ENCODE measurements at places on chromosomes 1 and 21.

- DNase-seq, result no peak
Observed at GRCh38 chr1:89516055-89516454, 8.6 kb upstream of the LRRC8B start.

DNA sequence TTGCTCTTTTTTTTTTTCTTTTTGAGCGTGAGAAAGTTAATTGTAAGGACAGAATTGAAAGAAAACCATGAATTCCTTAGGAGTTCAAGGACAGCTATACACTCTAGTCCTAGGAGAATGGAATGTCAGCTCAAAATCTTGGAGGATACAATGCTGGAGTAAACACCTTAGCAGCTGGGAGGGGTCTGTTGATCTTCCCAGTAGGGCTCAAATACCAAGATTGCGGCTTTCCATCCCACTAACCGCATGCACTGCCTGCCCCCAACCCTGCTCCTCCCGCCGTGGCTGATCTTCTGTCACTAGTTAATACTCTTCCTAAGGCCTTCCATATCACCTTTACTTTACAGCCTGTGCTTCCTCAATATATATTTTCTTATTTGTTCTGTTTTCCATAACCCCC lies 2.6 kb upstream of the PDC start:
- DNase-seq, result no peak

DNA sequence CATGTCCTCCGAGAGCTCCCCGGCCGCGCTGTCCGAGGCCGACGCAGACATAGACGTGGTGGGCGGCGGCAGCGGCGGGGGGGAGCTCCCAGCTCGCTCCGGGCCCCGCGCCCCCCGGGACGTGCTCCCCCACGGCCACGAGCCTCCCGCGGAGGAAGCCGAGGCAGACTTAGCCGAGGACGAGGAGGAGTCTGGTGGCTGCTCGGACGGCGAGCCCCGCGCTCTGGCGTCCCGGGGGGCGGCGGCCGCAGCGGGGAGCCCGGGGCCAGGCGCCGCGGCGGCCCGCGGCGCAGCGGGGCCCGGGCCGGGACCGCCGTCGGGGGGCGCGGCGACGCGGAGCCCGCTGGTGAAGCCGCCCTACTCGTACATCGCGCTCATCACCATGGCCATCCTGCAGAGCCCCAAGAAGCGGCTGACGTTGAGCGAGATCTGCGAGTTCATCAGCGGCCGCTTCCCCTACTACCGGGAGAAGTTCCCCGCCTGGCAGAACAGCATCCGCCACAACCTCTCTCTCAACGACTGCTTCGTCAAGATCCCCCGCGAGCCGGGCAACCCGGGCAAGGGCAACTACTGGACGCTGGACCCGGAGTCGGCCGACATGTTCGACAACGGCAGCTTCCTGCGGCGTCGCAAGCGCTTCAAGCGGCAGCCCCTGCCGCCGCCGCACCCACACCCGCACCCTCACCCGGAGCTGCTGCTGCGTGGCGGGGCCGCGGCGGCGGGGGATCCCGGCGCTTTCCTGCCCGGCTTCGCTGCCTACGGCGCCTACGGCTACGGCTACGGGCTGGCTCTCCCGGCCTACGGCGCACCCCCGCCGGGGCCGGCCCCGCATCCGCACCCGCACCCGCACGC lies 547 bp downstream of the FOXD2 start:
- no peak for DNase-seq

- DNase-seq, result no peak
Observed at GRCh38 chr1:204289280-204289679, 70.4 kb downstream of the PLEKHA6 start.

DNA sequence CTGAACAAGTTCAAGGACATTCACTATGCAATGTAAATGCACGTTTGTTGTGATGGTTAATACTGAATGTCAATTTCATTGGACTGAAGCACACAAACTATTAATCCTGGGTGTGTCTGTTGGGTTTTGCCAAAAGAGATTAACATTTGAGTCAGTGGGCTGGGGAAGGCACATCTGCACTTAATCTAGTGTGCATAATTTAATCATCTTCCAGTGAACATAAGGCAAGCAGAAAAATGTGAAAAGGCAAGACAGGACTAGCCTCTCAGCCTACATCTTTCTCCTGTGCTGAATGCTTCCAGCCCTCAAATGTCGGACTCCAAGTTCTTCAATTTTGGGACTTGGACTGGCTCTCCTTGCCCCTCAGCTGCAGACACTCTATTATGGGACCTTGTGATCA lies 40.1 kb downstream of the PRPF38A start:
- DNase-seq, result no peak

GRCh38 chr1:180424848-180425457 lies 77.4 kb downstream of the ACBD6 start:
- no peak for DNase-seq

DNA sequence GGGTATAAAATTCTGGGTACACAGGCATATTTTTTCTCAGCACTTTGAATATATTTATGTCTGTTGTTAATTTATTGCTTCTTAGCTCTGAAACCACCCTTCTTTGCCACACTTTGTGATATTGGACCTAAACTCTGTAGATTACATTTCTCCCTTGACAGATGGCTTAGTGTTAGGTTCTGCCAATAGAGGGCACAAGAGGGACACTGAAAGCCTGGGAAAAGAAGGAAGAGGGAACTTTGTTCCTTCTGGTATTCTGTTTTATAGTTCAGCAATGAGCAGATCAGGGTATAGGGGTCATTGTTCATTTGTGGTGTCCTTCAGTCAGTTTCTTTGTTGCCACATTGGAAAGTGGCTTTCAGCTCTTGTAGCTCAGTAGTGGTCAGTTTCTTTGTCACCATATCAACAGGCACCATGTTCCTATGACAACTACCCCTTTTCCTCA lies 423.5 kb upstream of the PROX1 start:
- no peak for DNase-seq

- DNase-seq, result no peak
Observed at GRCh38 chr1:109198043-109198695, 15.5 kb upstream of the SARS1 start.

DNA sequence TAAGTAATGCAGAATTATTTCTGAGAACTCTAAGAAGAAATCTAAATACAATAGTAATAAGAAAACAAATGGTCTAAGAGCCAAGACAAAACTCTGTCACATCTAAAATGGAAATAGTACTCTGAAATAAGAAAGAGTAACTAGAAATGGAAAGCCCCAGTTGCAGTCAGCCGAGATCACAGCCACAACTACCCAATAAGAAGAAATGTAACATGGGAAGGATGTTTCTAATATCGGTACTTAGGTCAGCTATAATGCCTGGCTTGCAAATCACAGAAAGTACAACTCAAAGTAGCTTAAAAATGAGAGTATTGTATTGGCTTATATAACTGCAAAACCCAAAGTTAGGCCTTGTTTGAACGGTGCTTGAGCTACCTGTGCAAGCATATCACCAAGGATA lies 58.6 kb upstream of the USP25 start:
- DNase-seq, result no peak

DNA sequence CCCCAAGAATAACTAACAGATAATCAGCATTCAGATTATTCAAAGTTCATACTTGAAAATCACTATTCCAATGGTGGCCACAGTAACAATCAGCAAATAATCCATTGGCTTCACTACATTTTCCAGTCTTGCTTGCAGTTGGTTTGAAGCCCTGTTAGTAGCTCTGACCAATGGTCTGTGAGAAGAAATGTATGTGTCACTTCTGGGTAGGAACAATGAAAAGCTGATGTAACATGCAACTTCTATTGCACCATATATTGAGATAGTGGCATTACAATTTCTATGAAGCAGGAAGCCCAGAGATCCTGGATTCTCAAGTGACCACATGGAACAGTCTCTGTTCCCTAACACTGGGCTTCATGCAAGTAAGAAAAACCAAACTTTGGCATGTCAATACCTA lies 250.9 kb upstream of the DAB1 start:
- DNase-seq, result no peak

- no peak for DNase-seq
Observed at GRCh38 chr1:113647164-113647563, 112.1 kb downstream of the PHTF1 start.

DNA sequence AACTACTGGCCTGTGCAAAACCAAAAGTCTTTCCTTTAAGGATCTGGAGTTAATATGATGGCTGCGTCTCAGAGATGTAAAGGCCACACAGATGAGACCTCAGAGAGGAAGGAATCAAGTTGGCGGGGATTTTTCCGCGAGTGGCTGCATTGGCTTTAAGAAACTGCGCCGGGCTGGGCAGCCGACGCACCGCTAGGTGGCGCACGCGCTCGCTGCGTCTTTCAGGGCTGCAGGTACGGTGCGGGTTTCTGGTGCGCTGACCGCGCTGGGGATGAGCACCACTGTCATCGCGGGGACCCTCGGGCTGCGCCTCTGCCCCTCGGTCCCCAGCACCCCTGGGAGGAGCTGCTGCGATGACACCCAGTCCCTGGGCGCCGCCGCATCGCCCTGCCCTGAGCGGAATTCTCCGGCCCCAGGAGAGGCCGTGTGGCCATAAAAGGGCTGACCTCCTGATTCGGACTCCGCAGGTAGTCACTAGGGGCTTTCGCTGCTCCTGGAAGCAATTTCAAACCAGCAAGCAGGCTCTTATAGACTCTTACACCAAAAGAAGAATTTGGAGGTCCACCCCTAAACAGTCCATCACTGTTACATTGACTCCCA lies 241.0 kb downstream of the KCNJ6 start:
- peak; percentile 8 for DNase-seq

GRCh38 chr1:210291081-210291764 lies 37.5 kb upstream of the HHAT start:
- DNase-seq, result no peak

GRCh38 chr1:2392686-2393085 lies 1.0 kb downstream of the RER1 start:
- DNase-seq, result no peak

DNA sequence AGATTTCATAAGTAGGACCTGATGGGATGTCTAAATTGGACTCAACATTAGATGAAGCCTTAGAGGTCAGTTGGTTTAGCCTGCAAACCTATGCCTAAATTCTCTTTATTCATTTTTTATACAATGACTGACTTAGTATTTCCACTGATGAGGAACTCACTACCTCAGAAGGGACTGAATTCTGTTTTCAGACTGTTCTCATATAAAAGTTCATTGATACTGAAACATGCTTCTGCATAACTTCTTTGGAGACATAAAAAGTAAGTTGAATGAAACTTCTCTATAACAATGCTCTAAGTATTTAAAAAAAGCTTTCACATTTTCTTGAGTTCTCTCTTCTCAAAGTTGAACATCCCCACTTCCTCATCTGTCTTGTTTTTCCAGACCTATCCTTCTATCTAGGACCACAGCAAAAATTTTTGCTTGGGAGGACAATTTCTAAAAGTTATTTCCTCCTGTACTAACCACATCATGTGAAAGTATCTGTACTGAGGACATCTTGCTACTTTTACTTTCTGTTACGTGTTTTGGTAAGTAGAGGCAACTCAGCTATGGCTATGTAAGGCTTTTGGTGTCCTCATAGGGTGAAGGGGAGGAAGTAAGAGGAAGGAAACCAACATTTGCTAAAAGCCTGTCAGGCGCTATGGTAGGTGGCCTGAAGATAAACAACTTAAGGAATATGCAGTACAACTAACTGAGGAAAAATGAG lies 64.1 kb downstream of the USP24 start:
- no peak for DNase-seq

- no peak for DNase-seq
Observed at GRCh38 chr1:157199421-157199755, 61.2 kb upstream of the ETV3 start.

DNA sequence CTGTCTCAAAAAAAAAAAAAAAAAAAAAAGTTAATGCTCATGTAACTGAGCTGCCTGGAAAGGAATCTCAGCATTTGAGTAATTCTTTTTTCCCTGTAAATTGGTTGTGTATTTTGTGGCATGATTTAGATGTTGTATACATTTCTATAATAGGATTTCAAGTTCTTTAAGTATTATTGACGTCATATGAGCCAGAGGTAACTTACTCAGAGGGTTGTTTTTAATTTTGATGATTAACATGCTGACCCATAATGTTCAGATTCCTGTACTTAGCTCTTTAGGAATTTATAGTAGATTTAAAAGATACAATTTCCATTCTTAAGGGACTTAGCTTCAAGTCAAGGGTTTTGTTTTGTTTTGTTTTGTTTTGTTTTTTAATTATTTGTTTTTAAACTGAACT lies 120.4 kb downstream of the CACHD1 start:
- no peak for DNase-seq

GRCh38 chr21:44314561-44314960 lies 14.7 kb downstream of the PFKL start:
- no peak for DNase-seq

GRCh38 chr1:110667776-110668175 lies 7.0 kb downstream of the KCNA3 start:
- DNase-seq, result no peak

DNA sequence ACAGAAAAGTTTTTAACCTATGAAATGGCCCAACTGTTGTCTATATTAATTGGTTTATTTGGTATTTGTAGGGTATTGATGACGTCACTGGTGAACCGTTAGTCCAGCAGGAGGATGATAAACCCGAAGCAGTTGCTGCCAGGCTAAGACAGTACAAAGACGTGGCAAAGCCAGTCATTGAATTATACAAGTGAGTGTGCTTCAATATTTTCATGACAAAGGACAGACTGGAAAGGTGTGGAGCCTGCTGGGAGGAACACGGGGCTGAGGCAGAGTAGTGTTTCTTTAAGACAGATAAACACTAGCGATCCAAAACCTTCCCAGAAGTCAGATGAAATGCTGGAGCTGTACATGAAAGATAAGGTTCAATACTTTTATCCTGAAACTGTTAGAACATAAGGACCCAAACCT lies 76.7 kb downstream of the AK4 start:
- no peak for DNase-seq

GRCh38 chr1:158799689-158800088 lies 18.7 kb upstream of the OR6N2 start:
- DNase-seq, result no peak

- no peak for DNase-seq
Observed at GRCh38 chr1:14760780-14761179, 162.3 kb downstream of the KAZN start.

DNA sequence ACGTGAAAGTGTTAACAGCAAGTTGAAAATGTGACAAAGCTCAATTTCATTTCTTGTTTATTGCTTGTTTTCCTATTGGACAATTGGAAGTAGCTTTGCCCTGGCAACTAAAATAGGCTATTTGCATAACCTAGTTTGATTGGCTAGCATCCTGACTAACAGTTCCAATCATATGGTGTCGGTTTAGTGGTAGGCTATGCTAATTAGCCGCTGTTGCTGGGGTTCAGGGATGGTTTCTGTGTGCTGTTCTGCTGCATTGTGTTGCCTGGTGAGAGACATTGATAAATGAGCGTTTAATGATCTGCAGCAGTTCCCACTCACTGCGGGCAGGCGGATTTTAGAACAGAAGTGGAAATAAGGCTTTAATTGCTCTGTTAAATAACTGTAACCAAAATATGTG lies 68.5 kb downstream of the DYRK1A start:
- DNase-seq, result peak; percentile 45

- DNase-seq, result no peak
Observed at GRCh38 chr1:6771441-6771769, 13.8 kb upstream of the CAMTA1 start.

- DNase-seq, result no peak
Observed at GRCh38 chr1:214665606-214666110, 62.7 kb downstream of the CENPF start.

- no peak for DNase-seq
Observed at GRCh38 chr21:46617267-46618051, 12.6 kb upstream of the S100B start.

All from effector CD8-positive, alpha-beta T cell (primary cell).